ENCODE measurements at places on chromosomes 1 and 21.

DNA sequence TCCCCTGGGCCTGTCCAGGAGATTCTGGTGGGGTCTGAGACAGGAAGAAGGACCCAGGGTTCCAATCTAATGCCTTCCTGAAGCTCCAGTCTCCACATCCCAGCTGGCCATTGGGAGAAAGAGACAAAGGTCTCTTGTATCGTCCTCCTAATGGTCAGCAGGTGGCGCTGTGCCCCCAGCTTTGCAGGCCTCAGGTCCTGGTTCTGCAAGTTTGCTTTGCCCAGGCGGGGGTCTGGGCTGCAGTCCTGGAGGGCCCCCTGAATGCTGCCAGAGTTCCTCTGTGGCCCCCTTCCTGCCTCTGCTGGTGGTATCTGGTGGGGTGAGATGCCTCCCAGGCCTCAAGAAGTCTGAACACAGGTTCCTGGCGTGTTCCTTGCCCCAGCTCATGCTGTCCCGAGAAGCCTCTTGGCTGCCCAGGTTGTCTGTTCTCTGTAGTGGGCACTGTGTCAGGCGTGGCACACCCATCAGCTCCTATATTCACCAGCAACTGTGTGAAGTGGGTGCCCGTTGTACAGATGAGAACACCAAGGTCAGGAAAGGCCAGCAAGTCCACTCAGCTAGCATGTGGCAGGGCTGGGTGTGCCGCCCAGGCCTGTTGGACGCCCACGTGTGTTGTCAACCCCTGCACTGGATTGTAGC, 33.8 kb upstream of the CSF3R start:
- DNase-seq: no peak

DNA sequence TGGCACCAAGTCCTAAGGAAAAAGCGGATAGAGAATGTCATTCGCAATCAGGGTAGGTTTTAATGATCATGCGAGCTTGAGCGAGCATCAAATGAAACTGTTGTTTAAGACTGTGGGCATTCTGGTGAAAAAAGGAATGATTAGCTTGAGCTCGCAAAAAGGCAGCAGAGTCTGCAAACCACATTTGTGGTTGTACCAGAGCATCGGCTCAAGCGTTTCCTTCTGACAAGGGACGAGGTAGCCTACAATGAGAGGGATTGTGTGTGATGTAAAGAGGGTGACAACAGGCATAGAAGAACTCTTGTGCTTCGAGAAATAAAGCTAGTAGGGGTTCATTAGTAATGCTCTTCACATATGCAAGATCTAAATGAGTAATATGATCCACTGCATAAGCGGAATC, 11.1 kb upstream of the CD48 start:
- DNase-seq: no peak

- DNase-seq: no peak
Observed at GRCh38 chr1:207404849-207405525, 49.1 kb upstream of the CR2 start.

- DNase-seq: no peak
Observed at GRCh38 chr1:232689711-232690110, 59.8 kb upstream of the SIPA1L2 start.

DNA sequence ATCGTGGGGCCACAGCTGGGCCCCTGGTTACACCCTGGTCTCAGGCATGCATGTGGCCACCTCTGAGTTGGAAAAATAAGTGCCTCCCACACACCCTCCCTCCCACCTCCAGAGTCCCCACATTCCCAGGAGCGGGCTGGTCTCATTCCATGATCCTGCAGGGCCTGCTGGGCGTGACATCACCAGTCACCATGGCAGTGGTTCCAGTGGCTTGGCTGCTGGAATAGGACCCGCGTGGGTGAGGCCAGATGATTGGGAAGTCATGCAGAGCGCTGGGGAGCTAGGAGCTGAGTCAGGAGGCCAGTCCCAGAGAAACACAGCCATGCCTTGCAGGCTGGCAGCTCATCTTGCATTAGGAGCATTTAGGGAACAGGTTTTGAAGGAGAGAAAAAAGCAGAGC, 125.4 kb upstream of the TMEM51 start:
- DNase-seq: no peak

DNA sequence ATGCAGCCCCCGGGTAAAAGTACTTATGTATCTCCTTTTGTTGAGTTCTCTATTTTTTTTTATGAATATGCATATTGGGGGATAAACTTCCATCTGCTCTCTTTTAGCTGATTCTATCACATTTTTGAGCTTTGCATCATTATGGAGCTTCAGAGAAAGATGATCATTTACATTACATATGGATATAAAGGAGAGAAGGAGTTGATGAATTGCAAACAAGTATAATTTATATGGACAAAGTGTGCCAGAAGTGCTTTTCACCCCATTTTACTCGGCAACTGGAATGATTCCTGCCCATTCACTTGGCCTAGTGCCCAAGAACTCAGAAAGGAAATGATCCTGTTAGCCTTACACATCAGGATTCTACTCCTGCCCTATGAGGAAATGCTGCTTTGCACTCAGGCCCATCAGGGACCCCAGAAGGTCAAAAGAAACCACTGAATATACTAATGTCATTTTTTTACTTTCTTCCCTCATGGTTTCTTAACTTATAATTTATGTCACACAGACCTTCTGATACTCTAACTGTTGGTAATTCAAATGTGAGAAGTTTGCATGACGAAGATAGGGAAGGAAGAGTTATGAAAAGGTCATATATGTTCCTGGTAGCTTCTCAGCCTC, 65.6 kb downstream of the SAMSN1 start:
- DNase-seq: no peak

- no peak for DNase-seq
Observed at GRCh38 chr1:199044191-199044590, 405.4 kb downstream of the PTPRC start.

DNA sequence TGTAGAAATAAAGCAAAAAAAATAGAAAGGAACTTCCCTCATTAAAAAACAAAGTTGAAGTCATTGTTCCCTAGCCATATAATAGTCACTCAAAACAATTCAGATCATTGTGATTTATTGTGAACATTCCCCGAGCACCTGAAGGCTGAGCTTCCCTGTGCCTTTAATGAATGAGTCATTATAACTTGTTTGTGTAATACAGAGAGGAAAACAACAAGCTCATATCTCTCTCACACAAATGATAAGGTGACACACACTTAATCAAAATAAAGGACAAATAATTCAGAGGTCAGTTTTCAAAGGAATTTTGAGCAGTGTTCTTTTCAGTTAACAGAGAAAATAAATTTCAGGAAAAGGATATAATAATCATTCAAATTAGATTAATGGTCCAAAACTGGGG, 326.2 kb downstream of the DUSP10 start:
- DNase-seq: no peak

- DNase-seq: no peak
Observed at GRCh38 chr1:221594576-221594975, 147.3 kb downstream of the DUSP10 start.

DNA sequence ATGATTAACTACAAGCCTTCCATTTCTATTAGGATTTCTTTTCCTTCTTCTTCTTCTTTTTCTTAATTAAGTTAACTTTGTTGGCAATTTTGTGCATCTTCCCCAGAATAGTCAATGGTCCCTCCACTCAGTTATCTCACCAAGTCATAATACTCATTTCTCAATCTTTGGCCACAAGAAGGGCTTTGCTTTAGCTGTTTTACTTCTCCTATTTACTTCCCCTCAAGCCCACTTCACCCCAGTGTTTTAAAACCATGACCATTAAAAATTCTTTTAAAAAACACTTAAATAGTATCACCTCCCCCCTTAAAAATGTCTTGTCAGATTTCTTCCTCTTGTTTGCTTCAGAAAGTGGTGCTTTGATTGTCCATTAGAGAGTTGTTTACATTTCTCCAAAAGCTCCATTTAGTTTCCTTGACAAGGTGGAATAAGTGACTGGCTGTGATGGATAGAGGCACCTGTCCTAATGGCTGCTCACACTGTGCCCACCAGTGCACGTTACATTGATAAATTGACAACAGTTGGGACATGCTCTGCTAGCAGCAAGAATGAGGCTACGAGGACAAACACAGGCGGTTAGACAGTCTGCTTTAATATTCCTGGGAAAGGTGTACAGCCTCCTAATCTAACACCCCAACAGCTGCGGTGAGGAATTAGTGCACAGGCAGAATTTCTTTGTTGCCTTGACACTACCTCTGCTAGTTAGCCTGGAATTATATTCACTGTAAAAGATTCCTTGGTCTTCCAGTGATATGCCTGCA, 354.7 kb downstream of the LMO4 start:
- no peak for DNase-seq

DNA sequence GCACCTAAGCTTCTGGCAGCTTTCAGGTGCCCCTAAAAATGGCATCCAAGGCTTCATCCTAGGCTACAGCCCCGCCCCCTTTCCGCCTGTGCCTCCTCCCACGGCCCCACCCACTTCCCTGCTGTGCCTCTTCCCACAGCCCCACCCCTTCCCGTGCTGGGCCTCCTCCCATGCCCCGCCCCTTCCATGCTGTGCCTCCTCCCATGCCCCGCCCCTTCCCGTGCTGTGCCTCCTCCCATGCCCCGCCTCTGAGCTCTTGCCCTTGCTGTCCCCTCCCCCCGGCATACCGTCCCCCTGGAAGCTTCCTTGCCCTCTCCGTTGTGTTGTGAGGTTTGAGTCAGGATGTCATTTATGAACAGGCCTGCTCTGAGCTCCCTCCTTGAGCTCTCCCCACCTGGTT, 228.5 kb upstream of the AJAP1 start:
- no peak for DNase-seq

GRCh38 chr1:10588640-10589039, 113.9 kb downstream of the PEX14 start:
- no peak for DNase-seq

- no peak for DNase-seq
Observed at GRCh38 chr1:46942086-46942485, 810 bp upstream of the CYP4A11 start.

GRCh38 chr1:221418346-221418745, 323.5 kb downstream of the DUSP10 start:
- DNase-seq: no peak

- no peak for DNase-seq
Observed at GRCh38 chr1:74570797-74571492, 58.5 kb upstream of the LRRC53 start.

DNA sequence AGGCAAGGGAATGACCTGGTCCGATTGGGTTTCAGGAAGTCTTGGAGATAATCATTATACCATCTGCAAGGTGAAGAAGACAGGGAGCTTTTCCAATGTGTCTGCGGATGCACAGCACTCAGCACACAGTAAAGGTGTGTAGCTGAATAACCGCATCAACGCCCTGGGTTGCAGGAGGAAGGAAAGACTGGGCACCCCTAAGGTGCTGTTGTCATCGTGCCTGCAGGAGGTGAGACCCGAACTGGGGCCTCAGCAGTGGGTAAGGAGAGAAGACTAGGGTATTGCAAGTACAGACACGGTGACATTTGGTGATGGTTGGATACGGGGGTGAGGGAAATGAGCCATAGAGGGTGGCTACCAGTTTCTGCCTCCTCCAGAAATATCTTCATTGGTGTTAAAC, 1.1 kb upstream of the TRIM62 start:
- DNase-seq: no peak

GRCh38 chr1:36372617-36373016, 13.1 kb downstream of the STK40 start:
- no peak for DNase-seq
